ENCODE measurements at places on chromosomes 13 and 19.

- DNase-seq = no peak
Observed at GRCh38 chr19:35063940-35064818, 22.7 kb downstream of the HPN start.

DNA sequence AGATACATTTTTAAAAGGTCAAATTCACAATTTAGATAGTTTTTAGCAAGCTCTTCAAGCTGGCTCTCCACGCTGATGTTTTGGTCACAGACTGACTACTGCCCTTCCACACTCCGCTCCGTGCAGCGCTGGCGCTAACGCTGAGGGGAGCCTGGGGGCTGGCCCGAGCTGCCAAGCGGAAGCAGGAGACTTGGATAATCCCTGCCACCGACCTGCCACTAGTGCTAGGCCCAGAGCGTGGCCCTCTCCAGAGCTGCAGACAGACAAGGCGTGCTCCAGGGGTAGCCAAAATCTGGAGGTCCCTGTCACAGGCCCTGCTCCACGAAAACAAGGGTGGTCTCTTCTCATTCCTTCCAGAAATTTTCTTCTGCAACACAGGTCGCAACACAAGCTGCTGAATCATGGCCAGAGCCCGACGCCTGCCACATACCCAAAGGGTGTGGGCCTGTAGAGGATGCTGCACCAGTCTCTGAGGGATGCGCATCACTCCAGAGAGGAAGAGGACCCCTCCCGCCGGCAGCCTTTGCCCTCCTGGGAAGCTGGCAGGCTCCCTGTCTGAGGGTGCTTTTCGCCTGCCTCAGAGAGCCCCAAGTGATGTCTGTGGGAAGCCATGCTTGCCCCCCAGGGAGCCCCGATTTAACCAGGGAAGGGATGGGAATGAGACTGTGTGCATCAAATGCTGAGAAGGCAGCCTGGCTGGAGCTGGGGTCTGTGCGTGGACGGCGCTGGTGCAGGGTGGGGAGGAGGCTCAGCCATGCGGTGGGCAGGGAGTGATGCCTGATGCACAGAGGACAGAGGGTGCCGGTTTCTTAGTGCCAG lies 21.6 kb downstream of the CAPS start:
- no peak for DNase-seq

DNA sequence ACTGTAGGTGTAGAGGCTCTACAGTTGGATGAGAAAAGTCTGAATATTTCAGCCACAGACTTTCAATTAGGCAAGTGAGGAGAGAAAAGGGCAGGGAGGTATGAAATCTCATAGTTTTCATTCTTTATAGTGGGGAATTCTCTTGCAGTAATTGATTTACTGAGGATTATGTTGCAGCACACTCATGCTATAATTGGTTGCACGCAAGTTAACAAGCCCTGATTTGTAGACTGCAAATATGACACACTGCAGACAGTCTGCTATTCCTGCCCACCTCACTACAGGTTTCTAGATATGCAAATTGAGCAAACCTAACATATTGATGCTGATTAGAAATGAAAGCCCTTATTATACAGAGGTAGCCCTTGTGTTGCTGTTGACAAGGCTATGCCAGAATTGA lies 139.4 kb downstream of the LHFPL6 start:
- DNase-seq = no peak

- no peak for DNase-seq
Observed at GRCh38 chr19:58558066-58558622, at the start of gene UBE2M. UBE2M (minus strand) TSS chr19:58558611; CDS start chr19:58558381, 230 bp downstream.

- peak; percentile 67 for DNase-seq
Observed at GRCh38 chr19:50669302-50670101, 20.3 kb downstream of the C19orf81 start.

DNA sequence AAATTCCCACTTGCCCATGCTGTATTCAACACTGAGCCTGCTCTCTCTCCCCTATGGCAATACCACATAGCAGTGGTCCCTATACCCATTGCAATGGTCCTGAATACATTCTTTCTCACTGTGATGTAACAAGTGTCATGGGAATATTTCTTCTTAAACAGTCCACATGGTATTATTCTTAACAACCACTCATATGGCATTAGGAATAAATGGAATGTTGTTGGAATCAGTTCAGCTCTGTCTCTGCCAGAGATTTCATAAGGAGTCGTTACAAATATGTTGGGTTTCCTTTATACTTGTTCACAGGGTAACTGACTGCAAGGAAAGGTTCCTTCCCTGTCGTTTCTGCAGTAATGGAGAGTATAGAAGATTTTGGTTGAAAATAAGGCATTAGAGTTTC lies 128.3 kb upstream of the SPATA13 start:
- DNase-seq = no peak
